NCI-H1436 (cell line): ENCODE measurements at places on chromosomes 6 and 20.

DNA sequence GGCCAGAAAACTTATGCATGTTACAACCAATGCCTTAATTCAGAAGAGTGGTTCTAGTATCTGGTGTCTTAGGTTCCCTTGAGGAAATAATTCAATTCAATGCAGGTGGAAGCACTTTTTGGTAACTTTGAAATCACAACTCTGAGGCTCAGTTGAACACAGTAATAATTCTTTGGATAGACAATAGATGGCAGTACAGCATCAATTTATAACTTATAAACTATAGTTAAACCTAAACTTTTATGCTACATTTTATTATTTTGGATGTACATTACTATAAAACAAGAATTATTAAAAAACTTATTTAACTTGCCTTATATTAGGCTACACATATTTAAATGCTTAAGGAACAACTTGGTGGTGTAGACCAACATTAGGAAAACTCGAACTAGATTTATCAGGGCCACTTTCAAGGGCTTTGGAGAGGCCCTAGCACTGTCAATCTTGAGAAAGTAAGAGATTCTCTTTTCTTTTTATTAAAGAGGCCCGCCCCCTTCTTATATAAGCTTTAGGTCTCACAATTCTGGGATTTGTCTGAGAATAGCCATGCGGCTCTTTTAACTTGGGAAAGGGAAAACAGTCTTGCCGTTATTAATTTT lies 85.9 kb downstream of the CRYBG1 start:
- DNase-seq: no peak

GRCh38 chr6:40918040-40918651 lies 120.9 kb downstream of the UNC5CL start:
- DNase-seq: no peak

- DNase-seq: no peak
Observed at GRCh38 chr6:12335131-12335527, 45.0 kb downstream of the EDN1 start.

- no peak for DNase-seq
Observed at GRCh38 chr6:52523378-52524142, 53.3 kb downstream of the TRAM2 start.

GRCh38 chr20:53434662-53435061 lies 159.0 kb downstream of the ZNF217 start:
- no peak for DNase-seq

GRCh38 chr20:845226-845868 lies 11.8 kb downstream of the FAM110A start:
- no peak for DNase-seq

GRCh38 chr6:72922401-72922800 lies 300.5 kb downstream of the KCNQ5 start:
- no peak for DNase-seq

DNA sequence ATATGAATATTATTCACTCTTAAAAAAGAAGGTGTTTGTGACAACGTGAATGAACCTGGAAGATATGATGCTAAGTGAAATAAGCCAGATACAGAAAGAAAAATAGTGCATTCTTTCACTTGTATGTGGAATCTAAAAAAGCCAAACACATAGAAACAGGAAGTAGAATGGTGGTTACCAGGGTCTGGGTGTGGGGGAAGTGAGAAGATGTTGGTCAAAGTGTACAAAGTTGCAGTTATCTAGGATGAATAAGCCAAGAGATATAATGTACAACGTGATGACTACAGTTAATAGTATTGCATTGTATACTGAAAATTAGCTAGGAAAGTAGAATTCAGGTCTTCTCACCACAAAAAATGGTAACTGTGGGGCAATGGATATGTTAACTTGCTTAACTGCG lies 151.1 kb upstream of the HCRTR2 start:
- DNase-seq: no peak

- no peak for DNase-seq
Observed at GRCh38 chr20:64188091-64188490, 23.8 kb downstream of the MYT1 start.

DNA sequence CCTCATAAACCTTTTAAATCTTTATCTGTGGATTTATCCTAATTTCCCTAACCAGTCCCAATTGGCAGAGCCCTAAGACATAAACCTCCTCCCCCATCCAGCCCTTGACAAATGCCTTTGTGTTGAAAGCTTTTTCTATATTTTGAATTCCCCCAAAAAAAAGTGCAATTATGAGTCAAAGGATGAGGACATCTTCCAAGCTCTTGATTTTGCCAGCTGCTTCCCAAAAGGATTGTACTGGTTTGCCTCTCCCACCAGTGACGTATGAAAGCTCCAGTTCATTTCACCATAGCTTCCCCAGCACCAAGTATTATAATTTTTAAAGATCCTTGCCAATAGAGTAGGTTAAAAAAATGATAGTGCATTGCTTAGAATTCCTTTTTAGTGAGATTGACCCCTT lies 38.9 kb downstream of the SIRPA start:
- DNase-seq: no peak

DNA sequence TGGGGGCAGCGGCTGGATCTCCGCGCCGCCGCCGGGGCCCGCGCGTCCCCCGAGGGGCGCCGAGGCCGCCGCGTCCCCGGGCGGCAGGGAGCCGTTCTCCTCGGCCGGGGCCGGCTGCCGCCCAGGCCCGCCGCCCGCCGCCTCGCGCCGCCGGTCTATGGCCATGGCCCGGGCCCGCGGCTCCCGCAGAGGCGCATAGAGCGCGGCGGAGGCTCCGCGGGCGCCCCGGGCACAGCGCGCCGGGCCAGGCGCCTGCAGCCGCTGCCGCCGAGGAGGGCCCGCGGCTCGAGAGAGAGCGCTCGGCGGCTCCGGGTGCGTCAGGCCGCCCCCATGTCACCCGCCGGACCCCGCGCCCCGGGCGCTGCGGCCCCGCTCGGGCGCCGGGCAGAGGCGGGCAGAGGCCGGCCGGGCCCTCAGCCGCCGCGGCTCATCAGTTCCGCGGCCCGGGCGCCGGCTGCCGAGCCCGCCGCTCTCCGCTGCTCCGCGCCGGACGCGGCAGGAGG lies 404 bp downstream of the SLC22A23 start:
- DNase-seq: no peak

GRCh38 chr6:41463062-41463930 lies 82.9 kb upstream of the FOXP4 start:
- no peak for DNase-seq

- no peak for DNase-seq
Observed at GRCh38 chr20:36216314-36217025, 19.8 kb upstream of the AAR2 start.

GRCh38 chr6:148044921-148045320 lies 297.7 kb upstream of the SASH1 start:
- DNase-seq: no peak

- DNase-seq: no peak
Observed at GRCh38 chr20:62254021-62254724, 15.9 kb downstream of the OSBPL2 start.

GRCh38 chr6:100904316-100904715 lies 23.2 kb upstream of the ASCC3 start:
- no peak for DNase-seq

- DNase-seq: no peak
Observed at GRCh38 chr6:126117251-126117650, 130.9 kb downstream of the TRMT11 start.

- no peak for DNase-seq
Observed at GRCh38 chr20:4457566-4458543, 263.9 kb upstream of the PRND start.

DNA sequence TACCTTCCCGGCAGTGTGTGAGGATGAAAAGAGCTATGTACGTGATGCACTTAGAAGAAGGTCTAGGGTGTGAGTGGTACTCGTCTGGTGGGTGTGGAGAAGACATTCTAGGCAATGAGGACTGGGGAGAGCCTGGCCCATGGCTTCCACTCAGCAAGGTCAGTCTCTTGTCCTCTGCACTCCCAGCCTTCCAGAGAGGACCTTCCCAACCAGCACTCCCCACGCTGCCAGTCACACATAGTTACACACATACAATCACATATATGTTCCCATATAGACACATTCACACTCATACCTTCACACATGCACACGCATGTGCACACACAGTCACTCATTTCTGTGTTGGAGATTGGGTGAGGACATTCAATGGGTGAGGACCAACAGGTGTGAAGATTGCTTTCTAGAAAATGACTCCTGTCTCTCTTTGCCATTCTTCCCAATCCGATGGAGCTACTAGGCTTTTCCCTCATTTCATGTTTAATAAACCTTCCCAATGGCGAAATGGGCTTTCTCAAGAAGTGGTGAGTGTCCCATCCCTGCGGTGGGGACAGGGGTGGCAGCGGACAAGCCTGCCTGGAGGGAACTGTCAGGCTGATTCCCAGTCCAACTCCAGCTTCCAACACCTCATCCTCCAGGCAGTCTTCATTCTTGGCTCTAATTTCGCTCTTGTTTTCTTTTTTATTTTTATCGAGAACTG lies 30.4 kb downstream of the SRSF3 start:
- no peak for DNase-seq

DNA sequence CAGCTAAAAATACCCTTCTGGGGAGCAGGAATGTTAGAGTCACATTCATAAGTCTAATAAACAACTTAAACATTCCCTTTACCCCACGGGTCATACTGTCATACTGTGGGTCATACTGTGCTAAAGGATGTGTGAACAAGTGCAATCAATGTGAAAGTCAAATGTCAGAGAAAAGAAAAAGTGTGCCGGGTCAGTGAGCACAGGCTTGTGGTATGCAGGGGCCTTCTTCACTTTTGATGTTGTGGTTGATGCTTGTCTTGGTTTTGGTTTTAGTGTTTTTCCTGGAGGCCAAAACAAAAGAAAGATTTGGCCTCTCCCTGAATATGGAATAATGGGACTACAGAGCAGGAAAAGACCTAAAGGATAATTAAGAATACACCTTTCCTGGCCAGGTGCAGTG lies 267.9 kb upstream of the PLN start:
- DNase-seq: no peak

- DNase-seq: no peak
Observed at GRCh38 chr6:96917098-96917497, 7.4 kb upstream of the KLHL32 start.

- no peak for DNase-seq
Observed at GRCh38 chr20:13418263-13419229, 197.5 kb downstream of the ISM1 start.

- DNase-seq: no peak
Observed at GRCh38 chr6:107246972-107247615, 131.8 kb upstream of the BEND3 start.

GRCh38 chr6:73516514-73517489 lies 4.0 kb downstream of the EEF1A1 start:
- DNase-seq: no peak

GRCh38 chr6:8057793-8058192 lies 6.4 kb downstream of the BLOC1S5 start:
- DNase-seq: no peak

DNA sequence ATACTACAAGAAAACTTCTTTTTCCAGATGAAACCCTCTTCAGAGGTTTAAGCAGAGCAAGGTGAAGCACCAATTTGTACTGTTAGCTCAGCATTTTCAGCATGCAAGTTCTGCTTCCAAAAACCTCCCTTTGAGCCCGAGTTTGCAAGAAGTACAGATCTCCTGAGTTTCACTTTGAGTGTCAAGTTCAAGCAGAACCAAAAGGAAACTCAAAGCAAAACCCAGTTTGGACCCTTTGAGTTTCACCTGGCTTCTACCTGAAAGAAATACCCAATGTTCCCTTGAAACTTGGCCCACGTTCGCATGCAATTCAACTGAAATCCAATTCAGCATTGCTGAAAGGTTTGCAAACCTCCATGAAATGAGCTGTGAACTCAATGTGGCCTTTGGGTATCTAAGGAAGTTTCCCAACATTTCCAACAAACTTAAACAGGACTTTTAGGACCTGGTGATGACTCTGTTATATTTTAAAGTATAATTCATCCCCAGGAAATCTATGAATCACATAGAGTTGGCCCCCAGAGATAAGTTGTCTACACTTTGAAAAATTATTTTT lies 62.9 kb upstream of the HBS1L start:
- DNase-seq: no peak

GRCh38 chr20:53986037-53986650 lies 84.2 kb downstream of the BCAS1 start:
- no peak for DNase-seq

GRCh38 chr20:14622796-14623195 lies 285.4 kb upstream of the FLRT3 start:
- DNase-seq: no peak

GRCh38 chr6:5199702-5200101 lies 61.0 kb downstream of the LYRM4 start:
- DNase-seq: no peak

DNA sequence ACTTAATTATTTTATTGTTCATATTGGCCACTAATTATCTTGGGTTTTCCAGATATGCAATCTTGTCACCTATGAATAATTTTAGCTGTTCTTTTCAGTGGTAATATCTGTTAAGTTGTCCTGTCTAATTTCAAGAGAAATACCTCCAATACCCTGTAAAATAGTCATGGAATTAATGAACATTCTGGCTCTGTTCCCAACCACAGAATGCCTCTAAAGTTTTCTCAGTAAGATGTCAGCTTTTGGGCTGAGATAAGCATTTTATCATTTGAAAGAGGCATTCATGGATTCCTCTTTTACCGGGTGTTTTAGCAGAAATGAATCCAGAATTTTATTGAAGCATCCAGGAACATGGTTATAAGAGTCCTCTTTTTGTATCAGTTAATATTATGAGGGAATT lies 109.3 kb downstream of the WDR27 start:
- no peak for DNase-seq

GRCh38 chr6:120918137-120918536 lies 416.1 kb downstream of the TBC1D32 start:
- no peak for DNase-seq

GRCh38 chr6:341914-342831 lies 49.4 kb upstream of the IRF4 start:
- DNase-seq: no peak

DNA sequence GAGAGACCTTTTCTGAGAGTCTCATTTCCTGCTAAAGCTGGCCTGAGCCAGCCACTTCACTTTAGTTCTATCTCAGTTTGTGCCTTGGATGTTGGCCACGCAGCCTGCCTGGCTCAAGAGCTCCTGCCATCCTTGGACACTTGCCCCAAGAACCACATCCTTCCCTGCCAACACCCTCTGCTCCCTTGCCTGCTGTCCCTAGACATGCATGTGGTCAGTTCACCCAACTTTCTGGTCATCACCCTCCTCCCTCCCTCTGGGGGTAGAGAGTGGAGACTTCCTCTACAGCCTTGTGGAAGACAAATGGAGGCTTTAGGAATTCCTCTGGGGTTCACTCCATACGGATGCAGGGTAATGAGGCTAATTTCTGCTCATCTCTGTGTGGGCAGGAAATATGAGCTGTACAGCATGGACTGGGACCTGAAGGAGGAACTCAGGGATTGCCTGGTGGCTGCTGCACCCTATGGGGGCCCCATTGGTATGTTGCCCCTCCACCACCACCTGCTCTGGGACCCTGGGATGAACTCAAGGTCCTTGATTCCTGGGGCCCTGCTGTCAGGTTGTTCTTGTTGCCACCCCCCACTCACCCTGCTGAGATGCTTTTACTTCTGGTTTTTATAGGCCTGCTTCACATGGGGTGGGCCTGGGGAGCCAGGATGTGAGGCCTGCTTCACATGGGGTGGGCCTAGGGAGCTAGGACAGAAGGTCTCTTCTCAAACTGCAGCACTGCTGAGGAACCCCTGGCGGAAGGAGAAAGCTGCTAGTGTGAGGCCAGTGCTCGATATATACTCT lies 13.8 kb upstream of the PTPRA start:
- DNase-seq: no peak

GRCh38 chr6:24205020-24205492 lies 79.0 kb downstream of the NRSN1 start:
- peak; percentile 48 for DNase-seq
